ENCODE measurements at places on chromosomes 3 and 15. TPM values are rescaled to one million over a fixed set of nuclear protein-coding genes. Genes with fewer than 3 reads are reported as not detected.

The ADAMTS17 gene
- 4.8 TPM for polyA plus RNA-seq

The GTF2E1 gene
- 15.3 TPM for polyA plus RNA-seq

The TERC gene
- polyA plus RNA-seq = not detected

The ARNT2 gene
- not detected for polyA plus RNA-seq

The GOLGA6B gene
- polyA plus RNA-seq = not detected

The BTLA gene
- 18.6 TPM for polyA plus RNA-seq

- no peak overlapping the region for H3K27ac ChIP-seq
- no peak for DNase-seq
- no peak overlapping the region for H3K4me3 ChIP-seq
Observed at GRCh38 chr3:184874709-184875644, 63.0 kb downstream of the VPS8 start.

DNA sequence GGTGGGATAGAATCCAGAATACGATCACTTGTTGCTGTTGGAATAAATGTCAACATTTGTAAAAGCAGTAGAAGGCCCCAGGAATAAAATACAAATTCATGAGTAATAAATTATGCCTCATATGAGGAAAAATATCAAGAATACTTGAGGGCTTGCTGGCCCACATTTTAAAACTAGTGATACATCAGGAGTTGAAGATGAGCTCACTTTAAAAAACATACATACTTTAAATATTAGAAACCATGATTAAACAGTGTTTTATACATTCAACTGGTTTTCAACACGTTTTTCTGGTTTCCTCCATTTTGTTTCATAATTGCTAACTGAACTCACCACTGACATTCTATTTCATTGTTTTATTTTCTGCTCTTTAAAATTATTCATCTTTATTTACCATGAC, 141.4 kb downstream of the TFG start:
- no peak overlapping the region for H3K27ac ChIP-seq
- H3K4me3 ChIP-seq = no peak overlapping the region
- no peaks in the 10 kb centered on the region for H3K4me1 ChIP-seq
- no peak for DNase-seq
- H3K27me3 ChIP-seq = no peaks in the 10 kb centered on the region

DNA sequence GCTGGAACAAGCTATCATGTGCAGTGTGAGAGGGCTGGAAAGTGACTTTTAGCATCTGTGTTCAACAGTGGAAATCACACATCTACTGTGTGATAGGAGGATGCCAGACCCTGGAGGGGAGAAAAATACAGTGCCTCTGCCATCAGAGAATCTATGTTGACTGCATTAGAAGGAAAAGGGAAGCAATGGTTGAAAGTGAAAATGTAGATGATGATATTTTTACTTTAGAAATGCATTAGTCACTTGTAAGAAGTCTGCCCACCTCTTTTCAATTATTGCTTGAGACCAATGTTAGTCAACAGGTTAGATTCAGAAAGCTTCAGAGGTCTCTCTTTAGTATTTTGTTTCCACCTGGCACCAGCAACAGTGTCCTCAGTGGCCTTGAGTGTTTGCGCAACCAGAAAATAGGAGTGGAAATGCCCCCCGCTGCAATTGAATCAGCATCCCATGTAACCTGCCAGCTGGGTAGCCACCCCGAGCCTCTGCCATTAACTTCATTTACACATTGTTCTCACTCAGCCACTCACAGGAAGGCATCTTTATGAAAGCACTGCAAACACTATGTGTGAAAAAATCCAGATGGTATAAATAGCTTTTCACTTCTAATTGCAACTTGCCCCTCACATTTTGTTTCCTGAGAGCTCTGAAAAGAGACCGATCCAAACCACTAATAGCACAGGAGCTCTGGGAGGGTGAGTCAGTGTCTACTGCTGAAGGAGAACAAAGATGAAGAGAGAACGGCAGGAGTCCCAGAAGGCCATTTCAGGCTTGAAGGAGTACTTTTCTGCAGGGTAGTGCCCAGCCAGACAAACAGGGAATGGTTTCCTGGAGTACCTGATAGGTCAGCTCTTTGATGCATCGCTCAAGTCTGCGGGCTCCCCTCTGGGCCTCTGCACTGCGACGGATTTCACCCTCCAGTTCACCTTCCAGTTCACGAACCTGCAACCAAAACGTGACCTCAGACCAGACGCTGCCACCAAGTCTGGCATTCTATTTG, 92.1 kb downstream of the HHLA2 start:
- DNase-seq = no peak
- no peaks in the 10 kb centered on the region for H3K36me3 ChIP-seq
- no peak overlapping the region for H3K27ac ChIP-seq

DNA sequence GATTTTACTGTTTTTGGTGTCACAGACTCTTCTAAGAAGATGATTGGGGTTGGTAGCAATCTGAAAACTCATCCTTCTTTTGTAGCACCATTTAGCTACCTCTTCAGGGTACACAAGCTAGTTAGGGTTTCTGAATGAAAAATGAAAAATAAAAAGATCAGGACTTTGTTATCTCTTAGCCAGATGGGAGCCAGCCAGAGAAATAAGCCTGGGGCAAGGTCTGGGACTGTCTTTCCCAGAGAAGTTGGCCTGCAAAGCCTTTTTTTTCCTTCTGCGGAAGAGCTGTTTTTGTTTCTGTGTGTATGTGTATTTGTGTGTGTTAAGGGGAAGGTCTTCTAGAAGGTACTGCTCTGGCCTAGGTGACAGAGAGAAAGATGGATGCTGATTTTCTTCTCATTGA, 150.7 kb upstream of the AGTR1 start:
- DNase-seq = no peak
- H3K27me3 ChIP-seq = no peaks in the 10 kb centered on the region
- no peaks in the 10 kb centered on the region for H3K4me1 ChIP-seq

GRCh38 chr3:41190509-41191284, 8.6 kb upstream of the CTNNB1 start:
- no peaks in the 10 kb centered on the region for H3K36me3 ChIP-seq
- H3K27ac ChIP-seq = no peak overlapping the region
- no peaks in the 10 kb centered on the region for H3K27me3 ChIP-seq
- no peaks in the 10 kb centered on the region for H3K4me1 ChIP-seq

DNA sequence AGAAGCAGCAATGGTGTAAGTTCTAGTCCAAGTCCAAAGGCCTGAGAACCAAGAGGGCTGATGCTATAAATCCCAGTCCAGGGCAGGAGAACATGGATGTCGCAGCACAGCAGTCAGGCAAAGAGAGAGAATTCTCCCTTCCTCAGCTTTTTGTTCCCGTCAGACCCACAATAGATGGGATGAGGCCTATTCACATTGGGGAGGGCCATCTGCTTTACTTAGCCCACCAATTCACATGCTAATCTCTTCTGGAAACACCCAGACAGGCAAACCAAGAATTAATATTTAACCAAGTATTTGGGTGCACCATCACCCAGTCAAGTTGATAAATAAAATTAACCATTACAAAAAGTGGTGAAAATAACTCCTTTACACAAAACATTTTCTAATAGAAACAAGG, 511.7 kb upstream of the UBE2E2 start:
- no peaks in the 10 kb centered on the region for H3K36me3 ChIP-seq
- no peak overlapping the region for H3K27ac ChIP-seq
- H3K27me3 ChIP-seq = no peaks in the 10 kb centered on the region
- no peak overlapping the region for H3K4me3 ChIP-seq
- no peak for DNase-seq
- H3K4me1 ChIP-seq = no peaks in the 10 kb centered on the region

DNA sequence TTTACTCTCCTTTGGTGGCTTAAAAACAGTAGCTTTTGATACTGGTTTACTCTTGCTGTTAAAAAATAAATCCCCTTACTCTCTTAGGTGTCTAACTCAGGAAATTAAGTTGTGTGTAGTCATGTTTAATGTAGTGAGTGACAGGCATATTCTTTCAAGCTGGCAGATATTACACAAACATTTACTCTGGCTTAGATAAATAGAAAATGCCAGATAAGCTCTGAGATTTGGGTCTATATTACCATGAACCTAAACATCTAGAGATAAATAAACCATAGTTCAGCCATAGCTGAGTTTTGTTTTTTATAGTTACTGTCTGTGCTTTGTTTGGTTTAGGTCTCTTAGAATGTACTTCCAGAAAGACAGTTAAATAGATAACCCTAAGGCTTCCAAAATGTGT, 2.4 kb downstream of the SEMA6D start:
- H3K4me3 ChIP-seq = no peak overlapping the region
- H3K27me3 ChIP-seq = peaks cover 11% of the 10 kb centered on the region
- no peaks in the 10 kb centered on the region for H3K36me3 ChIP-seq
- H3K27ac ChIP-seq = no peak overlapping the region
- DNase-seq = no peak

DNA sequence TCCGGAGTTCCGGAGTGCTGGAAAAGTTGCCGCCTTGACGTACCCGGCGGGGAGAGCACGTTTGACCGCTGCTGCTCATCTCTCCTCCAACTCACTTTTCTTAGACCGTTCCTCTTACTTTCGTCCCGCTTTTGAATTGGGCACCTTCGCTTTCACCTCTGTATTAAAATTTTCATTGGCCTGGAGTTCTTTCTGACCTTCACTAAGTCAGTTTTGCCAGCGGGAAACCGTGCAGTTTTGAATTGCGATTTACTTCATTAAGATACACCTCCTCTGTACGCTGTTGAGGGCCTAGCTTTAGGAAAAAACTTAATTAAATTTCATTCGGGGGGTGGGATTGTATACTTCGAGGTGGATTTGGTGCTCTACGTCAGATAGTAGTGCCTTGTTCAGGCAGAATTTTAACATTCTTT, 1.3 kb downstream of the GMPS start:
- no peak for DNase-seq
- no peaks in the 10 kb centered on the region for H3K27me3 ChIP-seq
- H3K36me3 ChIP-seq = no peaks in the 10 kb centered on the region
- peaks cover 46% of the 10 kb centered on the region for H3K4me1 ChIP-seq

- H3K36me3 ChIP-seq = no peaks in the 10 kb centered on the region
- no peak for DNase-seq
- no peaks in the 10 kb centered on the region for H3K27me3 ChIP-seq
Observed at GRCh38 chr15:77500989-77501388, 80.3 kb downstream of the HMG20A start.

GRCh38 chr3:17302774-17303173, 418.0 kb downstream of the PLCL2 start:
- H3K36me3 ChIP-seq = no peaks in the 10 kb centered on the region
- H3K4me1 ChIP-seq = peaks cover 19% of the 10 kb centered on the region
- H3K4me3 ChIP-seq = no peak overlapping the region

- H3K27ac ChIP-seq = peak overlapping the region; percentile 55
- H3K36me3 ChIP-seq = peaks cover 13% of the 10 kb centered on the region
- no peaks in the 10 kb centered on the region for H3K27me3 ChIP-seq
- H3K4me1 ChIP-seq = peaks cover 40% of the 10 kb centered on the region
Observed at GRCh38 chr3:128112357-128112968, 11.1 kb downstream of the RUVBL1 start.

DNA sequence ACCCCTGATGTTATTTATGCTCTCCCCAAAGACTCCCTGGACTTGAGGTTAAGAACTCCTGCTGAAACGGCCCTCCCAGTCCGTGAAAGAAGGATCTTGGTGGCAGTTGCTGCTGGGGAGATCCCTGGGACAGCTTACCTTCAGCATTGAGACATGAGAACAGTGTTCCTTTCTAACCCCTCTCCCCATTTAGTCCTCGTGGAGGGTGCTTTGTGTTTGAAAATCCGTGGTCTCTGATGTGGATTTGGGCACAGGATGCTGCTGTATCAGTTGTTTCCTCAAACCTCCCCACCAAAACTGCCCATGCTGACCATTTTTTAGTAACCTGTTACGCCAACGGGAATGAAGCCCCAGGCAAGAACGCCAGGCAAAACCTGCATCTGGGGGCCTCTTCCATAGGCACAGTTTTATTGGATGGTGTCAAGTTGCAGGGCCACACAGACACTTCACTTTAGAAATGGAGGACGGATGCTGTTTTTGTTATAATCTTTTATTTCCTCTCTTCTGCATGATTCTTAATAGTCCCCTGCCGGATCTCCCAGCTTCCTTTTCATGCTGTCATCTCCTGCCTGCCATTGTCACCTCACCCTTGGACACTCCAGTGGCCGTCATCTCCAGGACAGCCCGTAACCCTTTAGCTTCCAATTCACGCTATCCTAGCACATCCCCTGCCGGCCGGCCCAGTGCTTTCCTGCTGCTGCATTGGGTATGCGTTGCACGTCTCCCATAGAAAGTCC, 31.7 kb upstream of the CEMIP start:
- no peak overlapping the region for H3K27ac ChIP-seq
- H3K4me3 ChIP-seq = no peak overlapping the region
- H3K4me1 ChIP-seq = no peaks in the 10 kb centered on the region
- no peaks in the 10 kb centered on the region for H3K36me3 ChIP-seq
